Hematopoietic multipotent progenitor cell treated with erythropoietin and hydrocortisone succinate and interleukin-3 and kit ligand, for 6 days (in vitro differentiated cells): ENCODE measurements at places on chromosomes 6 and 20.

- DNase-seq = no peak
Observed at GRCh38 chr6:32847795-32848194, 3.9 kb upstream of the PSMB8 start.

DNA sequence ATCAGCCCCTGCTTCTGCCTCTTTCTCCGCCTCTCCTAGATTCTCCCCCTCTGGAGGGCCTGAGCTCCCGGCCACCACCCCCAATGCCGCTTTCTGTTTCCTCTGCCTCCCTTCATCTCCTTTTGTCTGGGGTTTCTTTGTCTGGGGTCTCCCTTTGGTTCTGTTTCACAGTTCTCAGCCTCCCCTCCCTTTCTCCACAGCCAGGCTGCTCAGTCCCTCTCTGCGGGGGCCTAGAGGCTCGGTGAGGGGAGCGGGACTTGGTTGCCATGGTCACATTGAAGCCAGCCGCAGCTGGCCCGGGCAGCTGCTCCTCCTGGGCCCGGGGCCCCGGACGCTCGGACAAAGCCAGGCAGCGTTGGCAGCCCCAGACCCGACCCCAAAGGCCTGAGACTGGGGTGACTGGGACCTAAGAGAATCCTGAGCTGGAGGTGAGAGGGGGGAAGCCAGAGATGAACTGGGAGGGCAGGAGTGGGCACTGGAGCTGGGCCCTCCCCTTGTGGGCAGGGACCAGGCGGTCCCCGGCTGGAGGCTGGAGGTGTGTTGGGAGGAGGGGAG, 3.5 kb upstream of the DDR1 start:
- no peak for DNase-seq

GRCh38 chr6:14452567-14453527, 335.3 kb downstream of the CD83 start:
- DNase-seq = peak; percentile 94

GRCh38 chr6:144286503-144287393, 1.6 kb downstream of the UTRN start:
- peak; percentile 51 for DNase-seq

DNA sequence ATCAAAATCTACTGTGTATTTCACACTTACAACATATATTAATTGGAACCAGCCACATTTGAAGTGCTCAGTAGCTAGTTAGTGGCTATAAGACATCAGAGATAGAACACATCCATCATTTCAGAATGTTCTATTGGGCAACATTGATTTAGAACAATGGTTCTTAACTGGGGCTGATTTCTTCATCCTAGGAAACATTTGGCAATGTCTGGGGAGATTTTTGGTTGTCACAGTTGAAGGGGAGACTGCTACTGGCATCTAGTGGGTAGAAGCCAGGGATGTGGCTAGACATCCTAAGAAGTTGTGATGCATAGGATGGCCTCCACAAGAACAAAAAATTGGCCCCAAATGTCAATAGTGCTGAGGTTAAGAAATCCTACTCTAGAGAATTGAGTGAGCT, 132.5 kb downstream of the OLIG3 start:
- no peak for DNase-seq

DNA sequence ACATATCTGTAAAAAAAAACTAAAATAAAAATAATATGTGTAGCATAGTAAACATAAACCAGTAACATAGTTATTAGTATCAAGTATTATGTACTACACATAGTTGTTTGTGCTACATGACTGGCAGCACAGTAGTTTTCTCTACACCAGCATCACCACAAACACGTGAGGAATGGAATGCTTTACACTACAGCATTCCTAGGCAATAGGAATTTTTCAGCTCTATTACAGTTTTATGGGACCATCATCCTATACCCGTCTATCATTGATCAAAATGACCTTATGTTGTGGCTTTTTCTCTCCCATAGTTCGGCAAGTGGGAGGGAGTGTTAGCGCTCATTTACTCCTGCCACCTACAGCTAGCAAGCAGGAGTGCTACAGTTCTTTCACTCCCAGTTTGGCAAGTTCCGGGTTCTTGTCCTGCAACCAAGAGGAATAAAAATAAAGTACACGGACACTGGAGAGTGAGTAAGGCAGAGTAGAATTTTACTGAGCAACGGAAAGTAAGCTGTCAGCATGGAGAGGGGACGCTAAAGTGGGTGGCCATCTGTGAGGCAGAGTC, 196.8 kb upstream of the HSF2 start:
- no peak for DNase-seq
